ENCODE measurements at places on chromosomes 16 and 17. TPM values are rescaled to one million over a fixed set of nuclear protein-coding genes. Genes with fewer than 3 reads are reported as not detected.

Gene NOD2
- total RNA-seq: 6.5 TPM

DNA sequence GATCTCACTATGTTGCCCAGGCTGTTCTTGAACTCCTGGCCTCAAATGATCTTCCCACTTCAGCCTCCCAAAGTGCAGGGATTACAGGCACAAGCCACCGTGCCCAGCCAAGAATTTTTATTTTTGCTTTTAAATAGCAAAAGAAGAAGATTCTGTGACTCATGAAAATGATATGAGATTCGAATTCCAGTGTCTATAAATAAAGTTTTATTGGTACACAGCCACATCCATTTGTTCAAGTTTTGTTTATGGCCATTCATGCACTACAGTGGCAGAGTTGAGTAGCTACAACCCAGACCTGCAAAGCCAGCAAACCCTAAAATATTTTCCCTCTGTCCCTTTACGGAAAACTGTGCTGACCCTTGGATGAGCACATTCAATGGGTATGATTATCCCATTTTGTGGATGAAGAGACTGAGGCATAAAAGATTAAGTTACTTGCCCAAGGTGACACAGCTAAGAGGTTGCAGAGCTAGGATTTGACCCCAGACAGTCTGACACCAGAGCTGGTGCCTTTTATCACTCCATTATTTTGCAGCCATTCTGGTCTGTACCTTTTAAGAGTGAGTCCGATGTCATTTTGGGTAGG lies 34.2 kb downstream of the SCNN1G start:
- no peak for DNase-seq

DNA sequence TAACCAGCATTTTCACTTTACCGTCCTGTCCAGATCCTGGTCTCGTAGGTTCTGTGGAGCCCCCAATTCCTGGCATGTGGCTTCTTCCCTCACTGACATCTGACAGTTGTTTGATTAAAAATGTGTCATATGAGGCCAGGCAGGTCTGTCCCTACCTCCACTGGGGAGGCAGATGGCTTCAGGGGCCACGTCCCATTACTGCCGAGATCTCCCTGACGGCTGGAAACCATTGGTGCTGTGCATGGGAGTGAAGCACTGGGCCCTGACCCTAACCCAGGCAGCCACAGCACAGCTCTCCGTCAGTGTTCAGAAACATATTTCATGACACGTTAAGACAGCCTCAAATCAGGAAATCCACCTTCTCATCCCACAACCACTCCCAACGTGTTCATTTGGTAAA lies 77.5 kb downstream of the GNAO1 start:
- no peak for DNase-seq

DNA sequence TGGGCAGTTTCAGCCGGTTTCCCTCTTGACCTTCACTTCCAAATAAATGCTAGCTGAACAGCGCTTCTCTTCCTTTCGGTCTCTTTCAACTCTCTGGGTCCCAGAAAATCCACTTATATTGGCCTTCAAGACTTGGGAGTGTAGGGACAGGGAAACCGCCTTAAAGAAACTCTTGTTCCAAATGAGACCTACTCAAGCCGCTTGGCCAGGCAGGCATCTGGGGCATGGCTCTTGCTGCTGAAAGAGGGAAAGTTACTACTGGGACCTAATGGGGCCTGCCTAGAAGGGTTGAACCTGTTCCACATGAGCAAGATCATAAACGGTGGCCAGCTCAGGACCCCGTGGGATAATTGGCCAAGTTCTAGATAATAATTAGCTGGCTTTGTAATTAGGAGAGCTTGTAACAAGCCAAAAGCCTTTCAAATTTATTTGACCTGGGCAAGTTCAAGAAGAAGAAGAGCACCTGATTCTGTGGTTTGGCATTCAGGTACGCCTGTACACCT lies 13.2 kb downstream of the CDH1 start:
- no peak for DNase-seq

- no peak for DNase-seq
Observed at GRCh38 chr17:60422162-60422665, at the start of gene CHCT1. TSS of gene CHCT1 (plus strand) at chr17:60422489. CDS start at chr17:60422593, 104 bp downstream.

- no peak for DNase-seq
Observed at GRCh38 chr17:79341222-79341780, 266.7 kb downstream of the ENGASE start.

Measured in umbilical cord (tissue), 2 donors.